ENCODE measurements at places on chromosomes 5 and 9.
A peak's percentile ranks its signal among the peaks of the same experiment; 100 is the strongest.

GRCh38 chr9:16171911-16172310 is 619.1 kb downstream of the CCDC171 start:
- DNase-seq = no peak

- no peak for DNase-seq
Observed at GRCh38 chr9:34671307-34671706, 8.8 kb upstream of the CCL27 start.

- DNase-seq = peak; percentile 65
Observed at GRCh38 chr5:6633469-6634245, 417 bp downstream of the SRD5A1 start.

DNA sequence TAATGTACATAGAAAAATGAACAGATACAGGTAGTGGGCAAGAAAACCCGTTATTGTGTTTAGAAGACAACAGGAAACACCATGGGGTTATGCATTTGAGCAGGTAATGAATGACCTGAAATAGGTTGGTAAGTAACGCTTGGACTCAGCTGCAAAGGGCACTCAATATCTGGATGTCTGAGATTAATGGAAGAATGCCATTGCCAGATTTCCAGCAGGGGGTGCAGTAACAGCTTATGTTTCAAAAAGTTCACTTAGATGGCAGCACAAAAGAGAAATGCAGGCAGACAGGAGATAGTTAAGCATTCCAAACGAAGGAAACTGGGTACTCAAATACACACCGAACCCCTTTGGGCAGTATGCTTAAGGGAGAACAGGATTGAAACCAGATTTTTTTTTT is 285.5 kb upstream of the VLDLR start:
- DNase-seq = no peak

DNA sequence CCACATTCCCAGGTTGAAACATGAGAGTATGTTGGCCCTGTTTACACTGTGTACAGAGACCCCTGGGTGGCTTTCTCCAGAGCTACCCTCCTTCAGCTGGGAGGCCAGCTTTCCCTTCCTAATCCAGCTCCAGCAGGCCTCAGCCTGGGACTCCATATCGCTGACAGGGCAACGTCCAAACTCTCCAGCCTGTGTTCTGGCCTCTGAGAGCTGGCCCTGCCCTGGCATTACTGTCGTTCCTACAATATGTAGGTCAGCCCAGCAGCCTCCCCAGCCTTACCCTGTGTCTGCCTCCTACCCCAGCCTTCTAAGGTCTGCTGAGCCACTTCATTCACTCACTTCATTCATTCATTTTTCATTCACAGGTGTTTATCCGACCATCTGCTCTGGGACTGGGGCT is 8.3 kb upstream of the EEIG1 start:
- DNase-seq = no peak

GRCh38 chr9:95441081-95441480 is 75.7 kb downstream of the PTCH1 start:
- no peak for DNase-seq

DNA sequence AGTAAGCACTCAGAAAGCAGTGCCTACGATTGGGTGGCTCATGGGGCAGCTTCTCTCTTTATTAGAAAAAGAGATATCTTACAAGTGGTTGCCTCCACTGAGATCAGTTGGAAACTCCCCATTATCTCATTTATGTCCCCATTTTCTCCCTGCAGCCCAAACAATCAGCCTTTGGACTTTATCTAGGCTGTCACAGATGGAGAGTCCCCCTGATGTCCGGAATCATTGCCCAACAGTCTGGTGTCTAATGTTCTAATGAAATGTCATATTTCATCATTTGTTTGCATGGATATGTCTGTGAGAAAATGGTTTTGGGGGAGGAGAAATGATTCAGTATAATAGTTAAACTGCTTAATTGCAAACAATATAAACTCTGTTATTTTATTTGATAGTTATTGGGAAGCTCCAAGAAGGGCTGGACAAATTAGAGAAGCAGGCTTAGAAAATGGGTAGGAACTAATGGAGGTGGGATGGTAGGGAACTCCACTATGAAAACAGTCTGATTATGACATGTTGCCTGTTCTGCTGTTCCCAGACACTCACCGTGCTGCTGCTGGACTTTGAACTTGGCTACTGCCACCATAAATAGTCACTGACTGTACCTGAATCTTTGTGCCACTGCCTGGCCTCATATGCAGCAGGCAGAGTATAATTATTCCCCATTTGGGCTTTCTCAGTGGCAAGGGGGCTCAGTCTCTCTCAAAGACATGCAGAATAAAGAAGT is 38.3 kb upstream of the SMAD5 start:
- no peak for DNase-seq

All from left cardiac atrium (tissue), 4 donors.